ENCODE measurements at places on chromosomes 7 and 10. TPM values are rescaled to one million over a fixed set of nuclear protein-coding genes. Genes with fewer than 3 reads are reported as not detected.

DNA sequence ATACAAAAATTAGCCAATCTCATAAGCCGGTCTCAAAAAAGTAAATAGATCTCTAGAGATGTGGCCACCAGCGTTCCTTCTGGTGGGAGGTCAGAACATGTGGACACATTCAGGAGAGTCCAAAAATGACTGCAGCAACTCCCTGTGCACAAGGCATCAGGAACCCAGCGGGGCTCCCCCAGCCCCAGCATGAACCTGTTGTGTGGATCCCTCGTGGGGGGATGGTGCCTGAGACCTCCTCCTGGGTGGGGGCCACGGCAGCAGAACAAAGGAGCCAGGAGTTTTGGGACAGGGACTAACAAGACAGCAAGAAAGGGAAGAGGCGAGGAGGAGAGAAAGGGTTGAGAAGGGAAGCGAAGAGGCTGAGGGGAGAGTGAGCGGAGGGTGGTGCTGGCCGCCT, 121.8 kb downstream of the WDR37 start:
- H3K36me3 ChIP-seq, result no peaks in the 10 kb centered on the region
- no peaks in the 10 kb centered on the region for H3K4me1 ChIP-seq
- no peak overlapping the region for H3K4me3 ChIP-seq
- H3K27ac ChIP-seq, result no peak overlapping the region
- no peak for DNase-seq

- H3K4me3 ChIP-seq, result no peak overlapping the region
- no peaks in the 10 kb centered on the region for H3K27me3 ChIP-seq
- peaks cover 44% of the 10 kb centered on the region for H3K4me1 ChIP-seq
- H3K27ac ChIP-seq, result no peak overlapping the region
- no peak for DNase-seq
- H3K36me3 ChIP-seq, result no peaks in the 10 kb centered on the region
Observed at GRCh38 chr7:80154656-80155333, 20.2 kb downstream of the GNAI1 start.

- H3K27me3 ChIP-seq, result no peaks in the 10 kb centered on the region
- no peak overlapping the region for H3K27ac ChIP-seq
- DNase-seq, result no peak
- H3K36me3 ChIP-seq, result no peaks in the 10 kb centered on the region
Observed at GRCh38 chr10:77286531-77287508, 350.8 kb downstream of the KCNMA1 start.

- no peaks in the 10 kb centered on the region for H3K36me3 ChIP-seq
- H3K27ac ChIP-seq, result no peak overlapping the region
Observed at GRCh38 chr10:67772894-67773511, 65.0 kb downstream of the DNAJC12 start.

DNA sequence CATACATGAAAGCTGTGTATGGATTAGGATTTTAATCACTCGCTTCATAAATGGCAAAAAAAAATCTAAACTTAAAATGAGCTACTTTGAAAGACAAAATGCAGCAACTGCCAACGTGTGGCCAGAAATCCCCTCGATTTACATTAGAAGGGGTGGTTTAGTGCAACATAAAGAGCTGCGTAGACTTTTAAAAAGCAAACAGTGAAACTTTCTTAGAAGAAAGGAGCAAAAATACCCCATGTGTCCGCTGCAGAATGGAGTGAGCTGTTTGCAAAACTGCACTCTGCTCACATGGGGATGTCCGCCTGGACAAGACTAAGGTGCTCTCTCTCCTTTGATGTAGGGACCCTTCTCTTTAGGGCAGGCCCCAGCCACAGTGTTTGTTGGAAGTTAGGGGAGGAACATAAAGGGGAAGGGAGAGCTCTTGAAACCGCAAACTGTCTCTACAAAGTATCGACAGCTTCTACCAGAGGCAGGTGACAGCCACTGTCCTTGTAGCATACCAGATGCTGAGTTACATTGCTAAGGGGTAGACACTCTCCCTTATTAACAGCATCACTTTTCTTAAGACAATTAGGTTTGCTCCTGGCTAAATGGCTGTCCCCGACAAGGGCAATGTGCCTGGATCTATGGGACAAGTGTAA, 528.1 kb downstream of the KCNMA1 start:
- H3K27me3 ChIP-seq, result no peaks in the 10 kb centered on the region
- H3K4me1 ChIP-seq, result peaks cover 3% of the 10 kb centered on the region
- no peak for DNase-seq
- H3K27ac ChIP-seq, result no peak overlapping the region
- no peaks in the 10 kb centered on the region for H3K36me3 ChIP-seq

ERVW-1 gene
- not detected for total RNA-seq

GRCh38 chr10:70850097-70850496, 34.3 kb downstream of the SGPL1 start:
- no peak overlapping the region for H3K4me3 ChIP-seq
- no peaks in the 10 kb centered on the region for H3K27me3 ChIP-seq
- no peak overlapping the region for H3K27ac ChIP-seq
- DNase-seq, result no peak

DNA sequence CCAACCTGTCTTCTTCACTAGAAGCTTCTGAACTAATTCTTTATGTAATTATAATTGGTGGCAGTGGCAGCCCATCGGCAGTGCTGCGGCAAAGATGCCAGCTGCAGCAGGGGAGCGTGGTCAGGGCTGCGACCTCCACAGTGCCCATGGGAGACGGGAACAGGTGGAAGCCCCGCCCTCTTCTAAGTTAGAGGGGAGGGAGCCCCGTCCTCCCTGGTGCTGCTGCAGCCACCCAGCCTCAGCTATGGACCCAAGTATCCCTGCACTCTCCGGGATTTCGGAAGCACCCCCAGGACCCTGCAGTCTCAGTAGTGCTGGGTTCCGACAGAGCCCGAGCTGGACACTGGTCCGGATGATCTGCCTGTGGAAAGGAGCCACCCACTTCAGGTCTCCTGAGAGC, 117.0 kb upstream of the MBL2 start:
- no peaks in the 10 kb centered on the region for H3K36me3 ChIP-seq
- no peaks in the 10 kb centered on the region for H3K27me3 ChIP-seq

- no peak overlapping the region for H3K27ac ChIP-seq
- H3K36me3 ChIP-seq, result no peaks in the 10 kb centered on the region
- DNase-seq, result no peak
Observed at GRCh38 chr10:115082506-115082905, 10.7 kb upstream of the ATRNL1 start.

DNA sequence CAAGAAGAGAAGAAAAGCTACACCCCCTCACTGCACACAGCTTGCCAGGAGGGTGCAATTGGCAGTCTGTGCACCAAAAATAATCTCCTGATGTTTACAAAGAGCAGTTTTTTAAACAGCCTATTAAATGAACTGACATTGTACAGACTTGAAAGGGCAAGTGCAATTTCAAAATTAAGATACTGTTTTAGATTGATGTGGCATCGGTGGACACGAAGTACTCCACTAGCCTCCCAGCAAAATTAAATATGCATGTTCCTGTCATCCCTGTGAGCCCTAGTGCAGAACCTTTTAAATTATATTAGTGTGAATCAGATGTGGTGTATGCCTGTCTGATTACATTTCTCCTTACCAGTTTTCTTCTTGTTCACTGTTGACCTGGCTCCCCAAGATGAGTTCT, 87.9 kb downstream of the WIPF3 start:
- no peaks in the 10 kb centered on the region for H3K4me1 ChIP-seq
- no peaks in the 10 kb centered on the region for H3K36me3 ChIP-seq
- H3K27me3 ChIP-seq, result no peaks in the 10 kb centered on the region
- no peak overlapping the region for H3K27ac ChIP-seq

AKR1C4 gene
- not detected for total RNA-seq

- no peak overlapping the region for H3K27ac ChIP-seq
- H3K36me3 ChIP-seq, result no peaks in the 10 kb centered on the region
- H3K4me1 ChIP-seq, result no peaks in the 10 kb centered on the region
- H3K27me3 ChIP-seq, result no peaks in the 10 kb centered on the region
- no peak overlapping the region for H3K4me3 ChIP-seq
Observed at GRCh38 chr7:141522657-141523342, 28.4 kb upstream of the AGK start.

- H3K27me3 ChIP-seq, result no peaks in the 10 kb centered on the region
- H3K4me3 ChIP-seq, result no peak overlapping the region
- no peak overlapping the region for H3K27ac ChIP-seq
- no peak for DNase-seq
Observed at GRCh38 chr10:94016727-94017714, 23.3 kb downstream of the PLCE1 start.

- peaks cover 11% of the 10 kb centered on the region for H3K36me3 ChIP-seq
- H3K4me1 ChIP-seq, result peaks cover 16% of the 10 kb centered on the region
- H3K27ac ChIP-seq, result no peak overlapping the region
- no peaks in the 10 kb centered on the region for H3K27me3 ChIP-seq
Observed at GRCh38 chr7:99390941-99391602, 16.5 kb downstream of the ARPC1B start.

DNA sequence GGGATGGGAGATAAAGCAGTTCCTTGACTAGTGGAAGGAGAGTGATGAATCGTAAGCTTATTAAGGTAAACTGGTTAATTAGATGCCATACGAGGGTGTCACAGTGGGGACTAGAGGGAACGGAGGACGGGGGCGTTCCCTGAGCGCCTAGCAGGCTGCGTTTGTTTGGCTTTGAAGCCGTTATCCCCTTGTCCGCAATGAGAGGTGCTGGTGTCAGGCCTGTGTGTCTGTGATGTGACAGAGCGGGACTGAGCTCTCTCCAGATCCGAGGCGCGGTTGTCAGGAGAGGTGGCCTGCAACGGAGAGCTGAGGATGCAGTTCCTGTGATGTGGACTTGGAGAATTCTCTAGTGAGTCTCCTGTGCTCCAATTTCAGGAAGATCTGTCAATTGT, 60.0 kb upstream of the PRPS1L1 start:
- DNase-seq, result no peak
- H3K4me3 ChIP-seq, result no peak overlapping the region
- peaks cover 25% of the 10 kb centered on the region for H3K4me1 ChIP-seq
- no peaks in the 10 kb centered on the region for H3K36me3 ChIP-seq
- H3K27ac ChIP-seq, result no peak overlapping the region

MMP21 gene
- total RNA-seq, result 0.19 TPM

GAD2 gene
- not detected for total RNA-seq

GRCh38 chr10:92816091-92816531, 32.2 kb upstream of the EXOC6 start:
- no peak overlapping the region for H3K27ac ChIP-seq
- DNase-seq, result no peak
- no peaks in the 10 kb centered on the region for H3K4me1 ChIP-seq
- no peak overlapping the region for H3K4me3 ChIP-seq

PDE6C gene
- total RNA-seq, result not detected

- no peaks in the 10 kb centered on the region for H3K4me1 ChIP-seq
- H3K36me3 ChIP-seq, result no peaks in the 10 kb centered on the region
- H3K4me3 ChIP-seq, result no peak overlapping the region
- H3K27ac ChIP-seq, result no peak overlapping the region
- DNase-seq, result no peak
Observed at GRCh38 chr7:91434836-91435235, 170.6 kb downstream of the FZD1 start.
